ENCODE measurements at places on chromosomes 5 and 9.

DNA sequence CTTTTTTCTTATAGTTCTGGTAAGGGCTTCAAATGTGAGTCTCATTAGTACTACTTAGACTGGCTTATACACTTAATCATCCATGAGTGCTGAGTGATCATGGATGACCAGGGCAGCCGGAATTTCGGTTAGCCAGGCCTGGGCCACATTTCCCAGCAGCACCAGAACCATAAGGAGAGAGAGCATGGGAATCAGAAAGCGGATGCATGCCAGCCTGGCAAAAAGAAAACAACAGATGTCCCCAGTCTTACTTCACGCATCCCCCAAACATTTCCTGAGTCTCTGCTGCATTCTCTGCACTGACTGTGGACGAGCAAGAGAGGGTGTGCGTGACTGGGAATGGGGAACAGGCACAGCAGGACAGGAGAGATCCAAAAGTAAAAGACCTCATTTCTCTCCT is 371.1 kb upstream of the ZNF608 start:
- no peak for DNase-seq

DNA sequence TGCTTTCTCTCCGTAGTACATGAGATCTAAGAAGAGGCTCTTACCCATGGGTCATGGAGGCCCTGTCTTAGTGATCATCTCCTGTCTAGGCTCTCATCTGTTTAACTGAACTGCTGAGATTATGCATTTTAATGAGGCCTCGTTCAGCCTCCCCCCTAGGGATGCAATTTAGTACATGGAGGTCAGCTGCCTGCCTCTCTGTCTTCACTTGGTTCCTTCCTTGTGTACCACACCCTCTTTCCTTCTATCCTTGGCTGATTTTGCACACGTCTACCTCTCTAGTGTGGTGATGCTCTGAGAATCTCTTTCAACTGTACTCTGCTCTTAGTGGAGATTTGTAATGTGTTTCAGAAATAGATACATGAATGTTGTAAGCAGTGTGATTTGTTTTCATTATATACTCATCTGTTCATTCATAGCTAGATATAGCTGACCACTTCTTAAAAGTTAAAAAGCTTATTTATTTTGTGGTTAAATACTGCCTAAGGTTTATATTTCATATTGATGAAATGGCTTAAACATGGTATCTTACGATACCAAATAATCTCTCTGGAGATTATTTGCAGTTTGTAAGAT is 3.5 kb upstream of the ACTBL2 start:
- no peak for DNase-seq

DNA sequence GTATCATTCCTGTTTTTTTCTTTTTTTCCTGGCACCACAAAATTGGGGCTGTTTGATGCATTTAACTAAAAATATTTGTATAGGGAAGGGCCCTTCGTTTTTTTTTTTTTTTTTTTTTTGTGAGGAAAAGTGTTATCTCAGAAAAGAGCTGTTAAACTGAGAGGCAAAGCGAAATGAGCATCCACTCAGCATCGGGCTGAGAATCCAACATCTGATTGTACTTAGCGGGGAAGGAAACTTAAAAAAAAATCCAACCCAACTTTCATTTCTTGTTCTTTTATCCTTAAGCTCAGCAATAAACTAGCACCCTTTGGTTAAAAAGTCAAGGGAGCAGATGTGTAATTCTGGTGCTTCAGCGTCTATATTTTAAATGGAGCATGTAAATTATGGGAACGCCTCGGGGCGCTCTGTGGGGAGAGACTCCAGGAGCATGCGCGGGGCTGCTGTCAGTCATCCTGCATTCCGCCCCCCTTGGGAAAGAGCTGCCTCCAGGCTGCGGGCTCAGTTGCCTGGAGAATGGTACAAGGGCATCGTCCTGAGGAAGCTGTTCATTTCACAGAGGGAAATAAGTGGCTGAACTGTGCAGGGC is 33.3 kb downstream of the DMRT2 start:
- no peak for DNase-seq

DNA sequence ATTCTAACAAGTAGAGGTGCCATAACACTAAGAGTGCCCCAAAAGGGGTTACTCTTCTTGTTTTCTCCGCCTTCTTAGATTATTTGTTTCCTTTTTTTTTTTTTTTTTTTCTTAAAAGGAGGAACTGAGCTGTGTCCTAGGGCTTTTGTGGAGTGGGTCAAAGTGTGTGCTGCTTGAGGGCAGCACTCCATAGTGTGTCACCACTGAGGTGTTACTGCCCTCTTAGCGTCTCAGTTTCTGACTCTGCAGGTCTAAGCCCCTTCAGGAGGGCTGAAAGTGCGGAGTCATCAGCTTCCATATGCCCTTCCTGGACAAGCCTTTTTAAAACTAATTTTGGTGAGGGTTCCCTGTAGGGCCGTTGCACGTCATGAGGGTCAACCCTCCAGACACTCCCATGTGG is 12.6 kb upstream of the NANS start:
- DNase-seq: no peak

DNA sequence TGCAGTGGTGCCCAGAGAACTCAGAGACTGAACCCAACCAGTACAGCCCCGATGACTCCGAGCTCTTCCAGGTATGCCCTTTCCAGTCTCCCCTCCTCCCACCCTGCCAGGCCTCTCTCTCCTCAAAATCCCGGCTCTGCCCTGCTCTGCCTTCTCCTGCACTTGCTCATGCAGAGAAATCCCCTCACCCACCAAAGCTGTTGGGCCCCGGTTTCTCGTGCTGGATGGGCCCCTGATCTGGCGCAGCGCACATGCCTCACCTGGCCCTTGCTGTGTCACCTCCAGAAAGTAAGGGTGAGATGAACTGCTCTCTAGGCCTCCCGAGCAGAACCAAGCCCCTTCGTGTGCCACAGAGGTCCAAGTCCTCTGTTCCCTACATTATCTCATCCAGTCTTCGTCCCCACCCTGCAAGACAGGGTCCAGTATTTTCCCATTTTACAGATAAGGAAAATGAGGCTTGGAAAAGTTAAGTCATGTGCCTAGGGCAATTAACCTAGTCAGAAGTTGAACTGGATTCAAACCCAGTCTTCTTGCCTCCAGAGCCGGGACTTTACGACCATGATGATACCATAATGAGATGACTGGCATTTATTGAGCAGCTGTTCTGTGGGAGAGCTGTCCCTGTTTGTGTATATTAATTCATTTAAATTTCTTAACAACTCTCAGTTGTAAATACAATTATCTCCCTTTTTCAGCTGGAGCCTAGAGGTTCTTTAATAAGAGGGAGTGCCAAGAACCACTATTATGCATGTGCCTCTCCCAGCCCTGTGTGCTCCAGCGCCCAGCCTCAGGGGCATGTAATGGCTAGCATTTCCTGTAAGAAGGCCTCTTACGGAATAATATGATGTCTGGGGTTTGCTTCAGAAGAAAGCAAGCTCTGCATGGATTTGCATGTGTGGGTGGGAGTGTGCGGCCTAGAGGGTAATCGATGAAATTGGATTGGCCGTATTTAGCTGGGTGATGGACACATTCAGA is 90.7 kb downstream of the PPARGC1B start:
- no peak for DNase-seq

- no peak for DNase-seq
Observed at GRCh38 chr5:159881967-159882366, 34.3 kb upstream of the ADRA1B start.

DNA sequence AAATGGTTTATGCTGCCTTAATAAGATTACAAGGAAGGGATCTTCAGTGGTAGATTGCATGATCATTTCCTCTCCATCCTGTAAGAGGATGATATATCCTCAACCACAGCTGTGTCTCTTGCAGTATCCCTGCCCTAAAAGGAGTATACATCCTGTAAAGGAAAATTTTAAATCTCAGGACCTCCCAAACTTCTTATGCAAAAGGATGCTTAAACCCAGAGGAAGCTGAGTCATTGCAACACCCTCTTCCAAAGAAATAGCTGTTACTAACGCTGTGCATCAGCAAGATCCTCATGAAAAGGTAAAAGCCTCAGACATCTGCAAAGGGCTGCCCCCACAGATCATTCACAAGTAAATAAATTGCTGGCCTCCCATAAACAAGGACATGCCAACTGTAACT is 599.0 kb downstream of the PRELID2 start:
- DNase-seq: no peak

- no peak for DNase-seq
Observed at GRCh38 chr5:2375757-2376250, 375.7 kb downstream of the IRX2 start.

GRCh38 chr9:130304116-130304515 is 38.6 kb downstream of the HMCN2 start:
- no peak for DNase-seq

DNA sequence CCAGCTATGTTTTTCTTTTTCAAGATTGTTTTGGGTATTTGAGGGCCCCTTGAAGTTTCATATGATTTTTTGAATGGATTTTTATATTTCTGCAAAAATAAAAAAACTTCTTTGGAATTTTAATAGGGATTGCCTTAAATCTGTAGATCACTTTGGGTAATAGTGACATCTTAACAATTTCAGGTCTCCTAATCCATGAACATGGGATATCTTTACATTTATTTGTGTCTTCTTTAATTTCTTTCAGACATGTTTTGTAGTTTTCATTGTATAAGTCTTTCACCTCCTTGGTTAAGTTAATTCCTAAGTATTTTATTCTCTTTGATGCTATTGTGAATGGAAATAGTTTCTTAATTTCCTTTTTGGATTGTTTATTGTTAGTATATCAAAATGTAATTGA is 79.1 kb downstream of the PPIC start:
- no peak for DNase-seq

GRCh38 chr9:92752812-92753404 is 11.7 kb downstream of the BICD2 start:
- no peak for DNase-seq

DNA sequence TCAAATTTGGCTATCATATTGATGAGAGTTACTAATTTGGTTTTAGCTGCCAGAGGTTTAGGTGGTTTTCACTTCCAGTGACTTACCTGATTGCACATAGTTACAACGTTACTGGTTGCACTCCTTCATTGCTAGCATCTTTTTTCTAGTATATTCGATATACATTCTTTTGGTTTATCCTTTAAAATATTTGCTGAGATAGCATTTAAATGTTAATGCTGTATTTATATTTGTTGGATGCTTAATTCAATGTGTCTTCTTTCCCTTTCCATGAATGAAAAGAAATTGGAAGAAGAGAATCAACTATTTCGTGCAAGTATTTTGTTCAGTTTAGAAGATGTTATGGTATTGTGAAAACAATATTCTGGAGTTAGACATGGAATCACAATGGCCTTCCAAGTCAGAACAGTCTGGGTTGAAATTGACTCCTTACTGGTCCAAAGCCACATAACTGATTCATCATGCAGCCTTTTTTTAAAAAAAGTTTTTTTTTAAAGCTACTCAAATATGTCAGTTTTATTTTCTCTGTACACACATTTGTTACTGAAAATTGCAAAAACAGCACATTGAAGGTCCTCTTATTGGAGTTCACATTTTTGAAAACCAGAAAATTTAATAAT is 2.2 kb downstream of the SPIN1 start:
- no peak for DNase-seq

GRCh38 chr9:127735530-127736185 is 564 bp upstream of the TOR2A start:
- DNase-seq: no peak

DNA sequence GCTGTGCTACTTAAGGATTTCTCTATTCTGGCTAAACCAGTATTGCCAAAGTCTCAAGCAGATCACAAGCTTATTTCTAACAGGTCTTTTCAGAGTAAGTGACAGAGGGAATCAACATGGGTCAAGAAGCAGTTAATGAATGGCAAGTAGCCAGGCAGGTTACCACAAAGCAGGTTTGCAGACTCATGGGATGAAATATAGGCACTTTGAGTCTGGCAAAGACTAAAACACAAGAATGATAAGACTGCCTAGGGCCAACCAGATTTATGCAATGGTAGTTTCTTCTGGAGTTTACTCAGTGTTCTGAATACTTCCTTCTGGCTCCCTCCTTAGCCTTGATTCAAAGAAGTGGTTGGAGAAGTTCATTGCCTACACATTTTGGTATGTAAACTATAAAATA is 3.6 kb downstream of the HMGCS1 start:
- DNase-seq: no peak

- DNase-seq: no peak
Observed at GRCh38 chr9:88234114-88234513, 95.8 kb upstream of the SPATA31C2 start.

DNA sequence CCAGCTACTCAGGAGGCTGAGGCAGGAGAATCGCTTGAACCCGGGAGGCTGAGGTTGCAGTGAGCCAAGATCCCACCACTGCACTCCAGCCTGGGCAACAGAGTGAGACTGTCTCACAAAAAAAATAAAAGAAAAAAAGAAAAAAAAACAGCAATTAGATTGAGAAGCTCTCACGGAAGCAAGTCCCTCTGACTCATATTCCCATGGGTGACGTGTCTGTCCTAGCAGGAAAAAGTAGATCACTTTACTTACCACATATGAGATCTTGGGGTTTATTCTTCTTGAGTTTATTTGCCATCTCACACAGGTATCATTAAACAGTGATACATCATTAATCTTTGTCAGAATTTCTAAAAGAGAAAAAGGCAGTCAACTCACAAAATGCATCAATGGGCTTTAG is 62.6 kb downstream of the SUSD1 start:
- DNase-seq: no peak

Data from stimulated activated CD4-positive, alpha-beta T cell treated with anti-CD3 and anti-CD28 coated beads, Interleukin-2, amount 100 ng/mL, for 4 hours (primary cell).